ENCODE measurements at places on chromosomes 12 and 14.

GRCh38 chr14:22928237-22929103 lies 706 bp downstream of the PRMT5 start:
- no peak for DNase-seq

- no peak for DNase-seq
These were observed 24.1 kb upstream of the INSM2 start for GRCh38 chr14:35509846-35510245.

- DNase-seq = no peak
These were observed 177.2 kb downstream of the KIF26A start for GRCh38 chr14:104315625-104316024.

- no peak for DNase-seq
These were observed 29.5 kb upstream of the STAB2 start for GRCh38 chr12:103557628-103558010.

DNA sequence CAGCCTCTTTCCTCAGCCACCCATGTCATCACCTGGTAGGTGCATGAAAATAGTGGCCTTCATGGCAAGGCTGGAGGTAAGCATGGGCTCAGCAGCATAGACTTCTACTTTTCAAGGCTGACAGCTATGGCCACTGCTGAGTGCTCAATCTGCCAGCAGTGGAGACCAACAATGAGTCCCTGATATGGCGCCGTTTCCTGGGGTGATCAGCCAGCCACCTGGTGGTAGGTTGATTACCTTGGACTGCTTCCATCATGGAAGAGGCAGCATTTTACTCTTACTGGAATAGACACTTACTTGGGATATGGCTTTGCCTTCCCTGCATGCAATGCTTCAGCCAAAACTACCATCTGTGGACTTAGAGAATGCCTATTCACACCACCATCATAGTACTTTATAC lies 39.5 kb upstream of the USP44 start:
- DNase-seq = no peak

DNA sequence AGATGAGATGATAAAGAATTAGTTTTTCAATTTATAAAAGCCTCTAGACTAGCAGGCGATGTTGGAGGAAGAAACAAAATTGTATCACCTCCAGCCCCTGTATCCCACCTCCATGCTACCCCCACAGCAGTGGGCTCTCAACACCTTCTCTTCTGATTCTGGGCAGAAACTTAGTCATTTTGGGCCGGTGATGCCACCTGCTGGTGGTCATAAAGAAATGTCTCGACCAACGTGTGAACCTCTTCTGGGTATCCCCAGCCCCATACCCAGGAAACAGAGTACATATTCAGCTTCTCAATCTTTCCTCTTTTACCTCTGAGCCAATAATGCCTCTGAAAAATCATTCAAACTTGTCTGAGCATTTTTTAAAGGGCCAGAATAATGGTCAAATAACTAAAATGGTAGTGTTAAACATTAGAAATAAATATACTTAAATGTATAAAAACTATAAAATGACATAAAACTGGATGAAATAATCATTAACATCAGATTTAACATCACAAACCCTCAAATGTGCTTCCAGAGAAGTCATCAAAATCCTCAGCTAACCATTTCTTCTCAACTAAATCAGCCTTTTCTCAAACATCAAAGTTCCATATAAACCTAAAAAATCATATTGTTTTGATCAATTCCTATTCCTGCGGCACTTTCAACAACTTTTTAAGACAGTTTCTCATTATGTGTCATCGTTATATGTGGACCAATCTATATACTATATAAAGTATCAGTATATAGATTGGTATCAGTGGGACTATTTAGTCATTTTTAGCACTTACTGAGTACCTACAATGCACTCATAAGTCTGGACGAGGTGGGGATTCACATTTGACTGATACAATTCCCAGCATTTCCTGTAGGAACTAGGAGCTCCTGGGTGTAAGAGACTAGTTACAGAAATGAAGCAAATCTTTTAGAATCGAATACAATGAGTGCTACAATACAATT lies 69.4 kb downstream of the ATXN2 start:
- DNase-seq = peak; percentile 9

DNA sequence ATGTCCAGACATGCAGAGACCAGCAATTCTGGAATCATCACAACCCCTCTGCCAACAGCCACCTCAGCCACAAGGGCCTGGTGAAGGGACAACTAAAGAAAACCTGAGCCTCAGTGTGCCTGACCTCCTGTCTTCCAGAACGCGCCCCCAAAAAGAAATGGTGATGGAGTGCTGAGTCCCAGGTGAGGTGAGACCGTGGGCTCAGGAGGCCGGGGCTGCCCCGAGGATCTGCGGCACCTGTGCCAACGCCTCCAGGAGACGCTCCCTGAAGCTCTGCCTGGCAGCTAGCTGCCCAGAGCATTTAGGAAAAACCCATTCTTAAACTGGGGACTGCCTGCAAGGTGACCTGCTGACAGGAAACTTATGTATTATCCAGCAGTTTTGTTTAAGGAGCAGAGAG lies 51.2 kb downstream of the CDC42BPB start:
- no peak for DNase-seq

DNA sequence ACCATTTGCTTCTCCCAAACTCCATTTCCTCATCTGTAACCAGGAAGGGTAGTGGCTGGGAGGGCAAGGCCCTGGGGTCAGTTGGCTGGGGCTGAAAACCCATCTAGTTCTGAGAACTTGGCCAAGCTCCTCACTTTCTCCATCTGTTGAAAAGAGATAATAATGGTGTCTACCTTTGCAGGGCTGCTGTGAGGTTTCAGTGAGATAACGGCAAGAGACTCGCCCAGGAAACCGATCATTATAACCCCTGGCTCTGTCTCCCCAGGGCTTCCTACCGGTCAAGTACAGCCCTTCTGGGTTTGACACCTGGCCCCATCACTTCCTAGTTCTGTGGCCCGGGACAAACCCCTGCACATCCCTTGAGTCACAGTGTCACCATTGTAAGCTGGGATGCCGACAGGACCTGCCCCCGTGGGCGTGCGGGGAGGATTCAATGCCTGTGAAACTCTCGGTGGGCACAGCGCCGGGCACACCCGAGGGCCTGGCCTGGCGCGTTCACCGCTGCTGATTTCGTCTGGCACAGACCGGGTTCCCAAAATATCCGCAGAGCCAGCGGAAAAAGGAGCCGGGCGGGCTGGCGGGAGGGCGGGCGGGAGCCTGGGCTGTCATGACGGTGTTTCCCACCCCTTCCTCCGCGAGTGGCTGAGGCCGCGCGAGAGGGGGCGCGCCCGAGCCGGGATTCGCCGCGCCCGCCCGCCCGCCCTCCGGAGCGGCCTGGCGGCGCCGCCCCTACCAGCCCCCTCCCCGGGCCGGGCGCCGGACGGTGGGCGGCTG lies 4.4 kb downstream of the KMT5A start:
- DNase-seq = peak; percentile 29

DNA sequence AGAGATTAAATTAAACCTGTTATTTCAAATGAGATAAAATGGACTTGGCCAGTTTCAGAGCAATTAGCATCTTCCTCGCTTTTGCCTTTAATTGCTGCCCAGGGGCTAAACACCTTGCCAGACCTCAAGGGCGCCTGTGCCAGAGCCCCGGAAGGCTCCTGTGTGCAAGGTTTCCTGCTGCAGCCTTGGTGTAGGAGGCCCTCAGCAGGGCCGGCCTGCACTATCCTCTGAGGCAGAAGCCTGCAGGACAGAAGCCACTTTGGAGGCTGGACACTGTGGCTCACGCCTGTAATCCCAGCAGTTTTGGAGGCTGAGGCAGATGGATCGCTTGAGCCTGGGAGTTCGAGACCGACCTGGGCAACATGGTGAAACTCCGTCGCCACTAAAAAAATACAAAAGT lies 150.4 kb downstream of the CALM1 start:
- no peak for DNase-seq

DNA sequence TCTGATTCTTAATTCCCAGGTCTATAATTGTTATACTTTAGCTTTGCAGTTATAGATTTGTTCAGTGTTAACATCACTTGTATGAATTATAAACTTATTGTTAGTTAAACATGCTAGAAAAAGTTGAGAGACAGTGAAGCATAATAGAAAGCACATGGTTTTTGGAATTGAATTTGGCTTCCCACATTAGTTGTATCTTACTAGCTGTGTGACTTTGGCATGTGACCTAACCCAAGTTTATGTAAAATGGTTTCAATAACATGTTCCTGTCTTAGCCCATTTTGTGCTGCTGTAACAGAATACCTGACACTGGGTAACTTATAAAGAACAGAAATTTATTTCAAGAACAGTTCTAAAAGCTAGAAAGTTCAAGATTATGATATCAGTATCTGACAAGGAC lies 146.3 kb downstream of the PDE3A start:
- DNase-seq = no peak

GRCh38 chr12:131112700-131113290 lies 159.1 kb downstream of the ADGRD1 start:
- no peak for DNase-seq

GRCh38 chr12:31647086-31647491 lies 12.4 kb upstream of the ETFBKMT start:
- DNase-seq = no peak

DNA sequence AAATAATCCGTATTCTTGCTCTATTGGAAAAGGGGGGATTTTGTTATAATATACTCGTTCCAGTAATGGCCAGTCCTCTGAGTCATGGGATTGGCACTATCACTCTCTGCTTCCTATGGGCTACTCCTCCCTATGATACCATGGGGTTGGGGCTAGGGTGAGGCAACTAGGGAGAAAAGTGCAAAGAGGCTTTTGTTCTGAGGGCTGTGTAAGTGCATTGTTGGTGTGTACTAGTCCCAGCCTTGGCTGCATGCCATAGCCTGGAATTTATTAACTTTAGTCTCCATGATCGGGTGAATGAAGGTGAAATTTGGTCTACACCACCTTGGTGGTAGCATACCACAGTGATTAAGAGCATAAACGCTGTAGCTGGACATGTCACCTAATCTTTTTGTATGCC lies 247.6 kb downstream of the RPAP3 start:
- DNase-seq = no peak

- no peak for DNase-seq
These were observed 456.5 kb upstream of the MIS18BP1 start for GRCh38 chr14:45709541-45709940.

DNA sequence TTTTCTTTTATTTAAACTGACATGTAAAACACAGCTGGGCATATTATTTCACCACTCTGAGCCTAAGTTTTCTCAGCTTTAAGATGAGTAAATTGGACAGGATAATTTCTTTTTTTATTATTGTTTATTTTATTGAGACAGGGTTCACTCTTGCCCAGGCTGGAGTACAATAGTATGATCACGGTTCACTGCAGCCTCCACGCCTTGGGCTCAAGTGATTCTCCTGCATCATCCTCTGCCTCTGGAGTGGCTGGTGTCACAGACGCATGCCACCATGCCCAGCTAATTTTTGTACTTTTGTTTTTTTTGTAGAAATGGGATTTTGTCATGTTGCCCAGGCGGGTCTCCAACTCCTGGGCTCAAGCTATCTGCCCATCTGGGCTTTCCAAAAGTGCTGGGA lies 12.7 kb downstream of the BMAL2 start:
- DNase-seq = no peak

GRCh38 chr14:63673255-63673654 lies 31.6 kb upstream of the WDR89 start:
- DNase-seq = no peak
